NCI-H1694 treated with DMSO at 0.1 percent for 48 hours (cell line): ENCODE measurements at places on chromosomes 5 and 9.
A peak's percentile ranks its signal among the peaks of the same experiment; 100 is the strongest.

- no peak for DNase-seq
Observed at GRCh38 chr9:27659571-27659970, 86.3 kb upstream of the C9orf72 start.

DNA sequence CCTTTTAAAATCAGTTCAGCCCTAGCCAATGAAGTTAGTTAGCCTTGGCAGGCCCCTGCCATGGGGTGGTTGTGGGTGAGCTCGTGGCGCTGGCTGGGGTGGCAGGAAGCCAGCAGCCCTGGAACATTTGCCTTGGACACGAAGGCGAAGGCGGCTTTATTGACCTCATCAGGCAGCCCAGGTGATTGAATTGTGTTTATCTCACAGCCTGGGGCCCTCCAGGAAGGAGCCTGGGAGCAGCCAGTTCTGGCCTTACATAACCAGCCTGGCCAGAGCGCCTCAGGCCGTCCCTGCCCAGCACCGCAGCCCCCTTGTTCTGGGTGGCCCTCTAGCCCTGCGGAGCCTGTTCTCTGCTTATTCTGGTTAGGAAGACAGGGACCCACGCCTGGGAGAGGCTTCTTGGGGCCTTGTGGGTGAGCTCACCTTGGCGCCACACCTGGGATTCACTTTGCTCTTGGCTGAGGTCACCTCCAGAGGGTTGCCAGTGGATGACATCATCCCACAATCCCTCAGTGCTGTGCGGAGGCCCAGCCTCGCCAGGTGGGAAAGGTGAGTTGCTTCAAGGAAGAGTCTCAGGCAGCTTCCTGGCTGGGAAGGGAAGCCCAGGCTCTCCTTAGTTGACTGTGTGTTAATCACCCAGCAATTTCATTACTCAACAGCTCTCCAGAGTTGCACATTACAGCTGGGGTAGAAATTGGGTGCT, 54.4 kb upstream of the RPL26L1 start:
- no peak for DNase-seq

- no peak for DNase-seq
Observed at GRCh38 chr5:143564417-143564816, 160.9 kb upstream of the NR3C1 start.

- no peak for DNase-seq
Observed at GRCh38 chr5:77841616-77842015, 65.5 kb upstream of the TBCA start.

DNA sequence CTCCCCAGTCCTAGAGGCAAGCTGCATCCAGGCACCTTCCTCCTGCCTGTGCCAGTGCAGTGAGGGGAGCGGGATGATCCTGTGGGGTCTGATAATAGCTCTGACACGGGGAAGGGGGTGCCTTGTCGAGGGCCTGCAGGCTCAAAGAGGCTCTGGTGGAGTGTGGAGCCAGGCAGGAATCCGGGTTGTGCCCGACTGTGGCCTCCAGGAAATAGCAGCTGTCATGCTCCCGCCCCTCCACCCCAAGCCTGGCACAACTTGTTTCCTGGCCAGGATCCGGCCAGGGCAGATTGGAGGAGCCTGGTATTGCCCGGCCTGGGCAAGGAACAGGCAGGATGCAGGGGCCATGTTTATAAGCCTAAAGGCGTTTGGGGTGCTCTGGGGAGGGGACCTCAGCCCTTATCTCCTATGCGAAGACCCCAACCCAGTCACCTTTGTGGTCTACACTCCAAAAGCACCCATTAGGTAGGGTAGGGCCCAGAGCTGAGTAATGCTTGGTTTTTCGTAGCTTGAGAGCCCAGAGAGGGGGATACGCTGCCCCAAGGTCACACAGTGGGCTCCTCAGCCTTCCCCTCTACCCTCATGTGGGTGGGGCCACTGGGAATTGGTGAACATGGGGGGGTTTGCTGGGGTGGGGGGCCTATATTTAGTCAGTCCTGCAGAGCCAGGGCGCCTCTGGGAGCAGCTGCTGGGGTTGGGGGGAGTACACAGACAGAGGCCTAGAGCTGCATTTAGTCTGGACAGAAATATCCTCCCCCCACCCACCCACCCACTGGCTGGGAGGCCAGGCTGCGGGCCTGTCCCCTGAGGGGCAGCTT, 12.2 kb downstream of the CXXC5 start:
- no peak for DNase-seq

- DNase-seq, result no peak
Observed at GRCh38 chr5:91521334-91521733, 138.2 kb upstream of the ARRDC3 start.

GRCh38 chr5:135650081-135650480, 71.3 kb upstream of the CXCL14 start:
- DNase-seq, result no peak

DNA sequence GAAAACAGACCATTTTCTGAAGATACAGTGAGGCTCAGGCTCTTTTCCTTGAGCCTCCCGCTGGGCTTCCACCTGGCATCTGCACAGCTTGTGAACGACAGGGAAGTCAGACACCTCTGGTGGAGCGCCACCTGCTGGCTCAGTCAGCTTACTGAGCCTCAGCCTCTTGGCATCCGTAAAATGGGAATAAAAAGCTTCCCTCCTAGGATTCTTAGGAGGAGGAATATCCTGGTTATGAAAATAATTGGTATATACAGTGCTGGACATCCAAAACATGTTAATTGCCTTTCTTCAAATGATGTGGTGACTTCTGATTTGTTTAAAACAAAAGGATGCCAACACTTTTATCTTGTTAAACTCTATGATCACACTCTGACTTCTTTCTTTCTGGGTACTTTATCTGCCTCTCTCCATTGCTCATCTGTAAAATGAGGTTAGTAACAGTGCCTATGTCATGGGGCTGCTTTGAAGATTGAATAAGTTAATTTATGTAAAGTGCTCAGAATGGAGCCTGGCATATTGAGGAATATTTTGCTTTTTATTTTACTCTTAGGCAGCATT, 67.5 kb downstream of the MAMDC2 start:
- DNase-seq, result peak; percentile 47

- no peak for DNase-seq
Observed at GRCh38 chr9:120934281-120934680, 7.7 kb upstream of the TRAF1 start.

DNA sequence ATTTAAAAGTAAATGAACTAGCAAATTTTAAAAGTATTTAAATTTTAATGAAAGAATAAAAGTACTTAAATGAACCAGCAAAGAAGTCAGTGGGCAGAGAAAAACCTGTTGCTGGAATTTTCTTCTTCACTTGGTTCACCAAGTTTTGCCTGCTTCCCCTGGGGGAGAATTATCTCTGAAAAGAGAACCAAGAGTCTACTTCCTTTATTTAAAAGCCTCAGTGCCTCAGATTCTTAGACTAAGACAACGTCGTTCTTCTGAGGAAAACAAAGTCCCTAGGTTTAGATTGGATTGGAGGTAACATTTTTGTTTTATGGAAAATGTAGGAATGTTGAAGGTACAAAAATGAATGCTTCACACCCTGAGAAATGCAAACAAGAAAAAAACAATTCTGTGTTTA, 7.4 kb upstream of the KLF4 start:
- no peak for DNase-seq
